Thymus (tissue), 14 donors: ENCODE measurements at places on chromosomes 7 and 10.

DNA sequence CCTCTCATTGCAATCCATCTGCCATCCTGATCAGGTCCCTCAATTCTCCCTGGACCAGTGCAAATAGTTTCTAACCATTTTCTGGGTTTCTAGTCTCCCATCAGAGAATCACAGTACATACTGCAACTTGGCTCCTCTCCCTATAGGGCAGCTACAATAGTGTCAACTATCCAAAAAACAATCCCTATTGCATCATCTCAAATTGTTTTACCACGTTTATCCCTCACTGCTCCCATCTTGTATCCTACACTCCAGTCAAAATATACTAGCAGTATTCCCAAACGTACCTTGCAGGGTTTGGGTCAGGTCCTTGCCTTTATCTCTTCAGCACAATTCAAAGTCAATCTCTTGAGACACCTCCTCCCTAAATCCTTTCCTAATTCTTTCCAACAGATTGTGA is 23.6 kb downstream of the ASB15 start:
- no peaks in the 10 kb centered on the region for H3K27me3 ChIP-seq
- no peak overlapping the region for H3K27ac ChIP-seq
- no peaks in the 10 kb centered on the region for H3K4me1 ChIP-seq
- no peak overlapping the region for H3K4me3 ChIP-seq
- no peaks in the 10 kb centered on the region for H3K36me3 ChIP-seq
- no peak for DNase-seq

DNA sequence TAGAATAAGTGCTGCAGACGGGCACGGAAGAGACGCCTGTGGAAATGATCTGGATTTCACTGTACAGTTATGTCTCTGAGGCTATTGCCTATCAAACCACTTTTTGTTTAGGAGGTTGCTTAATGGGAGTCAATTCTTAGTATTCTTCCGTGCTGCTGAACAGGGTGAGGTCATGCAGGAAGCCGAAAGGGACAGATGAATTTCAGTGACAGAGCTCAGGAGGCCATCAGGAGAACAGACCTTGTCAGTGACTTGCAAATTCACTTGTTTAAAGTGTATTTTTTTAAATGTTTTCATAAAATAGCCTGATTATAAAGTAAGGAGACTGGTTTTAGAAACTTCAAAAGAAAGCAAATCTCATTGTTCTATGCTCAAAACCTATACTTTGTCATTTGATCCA is 58.9 kb downstream of the XRCC2 start:
- H3K4me1 ChIP-seq: no peaks in the 10 kb centered on the region
- no peaks in the 10 kb centered on the region for H3K36me3 ChIP-seq
- no peak for DNase-seq
- H3K27ac ChIP-seq: no peak overlapping the region

DNA sequence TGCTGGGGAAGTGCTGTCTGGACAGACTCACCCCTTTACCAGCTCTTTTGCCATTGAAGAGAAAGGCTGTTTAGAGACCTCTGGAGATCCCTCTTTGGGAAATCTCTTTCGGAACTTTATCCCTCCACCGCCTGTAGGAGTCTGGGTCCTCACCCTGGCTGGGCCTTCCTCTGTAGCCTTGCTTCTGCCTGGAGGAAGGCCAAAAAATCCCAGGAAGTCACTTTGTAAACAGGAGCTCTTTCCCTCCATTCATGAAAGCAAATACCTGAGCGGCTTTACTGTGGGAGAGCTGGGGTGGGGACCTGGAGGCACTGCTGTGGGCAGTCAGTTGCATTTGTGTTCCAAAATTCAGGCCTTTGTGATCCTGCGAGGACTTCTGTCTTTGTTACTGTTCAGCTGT is 126.2 kb downstream of the KLF6 start:
- no peak overlapping the region for H3K4me3 ChIP-seq
- peaks cover 13% of the 10 kb centered on the region for H3K4me1 ChIP-seq
- H3K27ac ChIP-seq: no peak overlapping the region
- H3K27me3 ChIP-seq: no peaks in the 10 kb centered on the region
- DNase-seq: no peak

DNA sequence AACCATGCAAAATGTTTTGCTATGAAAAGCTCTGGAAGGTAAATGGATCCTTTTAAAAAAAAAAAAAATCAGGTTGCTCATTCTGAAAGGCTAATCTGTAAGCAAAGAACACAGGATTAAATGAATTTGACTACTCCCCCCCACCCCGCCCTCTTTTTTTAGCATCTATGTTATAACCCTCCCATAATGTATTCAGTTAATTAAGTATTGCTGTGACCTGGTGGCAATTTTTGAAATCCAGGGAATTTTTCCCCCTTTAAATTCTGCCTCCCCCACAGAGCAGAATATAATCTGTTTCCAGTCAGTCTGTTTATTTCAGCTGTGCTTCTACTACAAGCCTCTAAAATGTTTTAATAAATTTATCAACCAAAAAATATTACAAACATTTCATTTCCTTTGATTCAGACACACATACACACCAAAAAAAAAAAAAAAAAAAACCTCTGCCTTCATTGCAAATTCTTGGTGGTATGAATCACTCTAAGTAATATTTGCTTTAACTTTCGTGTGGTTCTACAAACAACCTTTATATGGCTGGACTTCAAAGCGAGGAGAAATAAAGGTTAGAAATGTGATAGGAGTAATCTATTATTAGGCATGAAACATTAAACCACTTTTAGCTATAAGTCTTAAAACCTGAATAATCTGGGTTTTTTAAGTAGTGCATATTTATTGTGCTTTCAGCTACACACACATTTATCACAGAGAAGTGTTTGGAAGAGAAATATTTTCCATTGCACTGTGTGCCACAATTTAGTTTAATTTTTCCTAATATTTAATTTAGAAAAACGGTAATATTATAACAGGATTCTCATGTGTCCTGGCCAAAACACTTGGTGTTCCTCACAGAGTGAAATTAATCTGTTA is 64.4 kb upstream of the ARID5B start:
- H3K27me3 ChIP-seq: no peaks in the 10 kb centered on the region
- no peaks in the 10 kb centered on the region for H3K36me3 ChIP-seq
- H3K4me1 ChIP-seq: no peaks in the 10 kb centered on the region
- H3K27ac ChIP-seq: no peak overlapping the region
- DNase-seq: no peak
- H3K4me3 ChIP-seq: no peak overlapping the region

- H3K27me3 ChIP-seq: peaks cover 6% of the 10 kb centered on the region
- no peak overlapping the region for H3K4me3 ChIP-seq
- no peaks in the 10 kb centered on the region for H3K36me3 ChIP-seq
- peaks cover 6% of the 10 kb centered on the region for H3K4me1 ChIP-seq
Measured at GRCh38 chr7:151730591-151730990, 146.3 kb downstream of the PRKAG2 start.

- H3K27me3 ChIP-seq: no peaks in the 10 kb centered on the region
- no peak for DNase-seq
- H3K4me1 ChIP-seq: peaks cover 2% of the 10 kb centered on the region
- H3K4me3 ChIP-seq: no peak overlapping the region
Measured at GRCh38 chr7:105980645-105981396, 17.8 kb downstream of the CDHR3 start.

- peak overlapping the region; percentile 38 for H3K27ac ChIP-seq
- H3K27me3 ChIP-seq: no peaks in the 10 kb centered on the region
- H3K4me3 ChIP-seq: no peak overlapping the region
- no peaks in the 10 kb centered on the region for H3K36me3 ChIP-seq
Measured at GRCh38 chr7:2870471-2870931, 26.4 kb upstream of the GNA12 start.

DNA sequence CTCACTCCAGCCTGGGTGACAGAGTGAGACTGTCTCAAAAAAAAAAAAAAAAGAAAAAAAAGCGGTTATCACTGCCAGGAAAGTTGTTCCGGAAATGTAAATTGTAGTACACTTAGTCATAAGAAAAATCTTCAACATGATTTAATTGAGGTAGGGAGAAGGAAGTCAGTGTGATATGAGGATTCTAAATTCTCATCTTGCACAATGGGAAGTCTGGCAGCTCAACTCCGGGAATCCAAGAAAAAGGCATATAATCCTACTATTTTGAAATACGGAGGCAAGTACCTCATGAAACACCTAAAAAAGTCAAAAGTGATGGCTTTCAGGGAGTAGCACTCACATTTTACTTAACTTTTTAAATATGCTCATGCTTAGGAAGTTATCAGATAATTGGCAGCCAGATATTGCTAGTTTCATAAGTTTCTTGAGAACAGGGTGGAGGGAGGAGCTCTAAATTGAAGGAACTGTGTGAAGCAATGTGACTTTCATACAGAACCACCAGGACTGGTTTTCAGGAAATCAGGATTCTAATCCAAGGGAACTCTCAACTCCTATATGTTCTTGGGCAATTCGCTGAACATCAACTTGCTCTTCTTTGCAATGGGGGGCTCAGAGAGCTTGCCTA is 2.7 kb upstream of the C7orf25 start:
- H3K4me3 ChIP-seq: no peak overlapping the region
- H3K27ac ChIP-seq: no peak overlapping the region
- no peak for DNase-seq
- peaks cover 19% of the 10 kb centered on the region for H3K4me1 ChIP-seq

DNA sequence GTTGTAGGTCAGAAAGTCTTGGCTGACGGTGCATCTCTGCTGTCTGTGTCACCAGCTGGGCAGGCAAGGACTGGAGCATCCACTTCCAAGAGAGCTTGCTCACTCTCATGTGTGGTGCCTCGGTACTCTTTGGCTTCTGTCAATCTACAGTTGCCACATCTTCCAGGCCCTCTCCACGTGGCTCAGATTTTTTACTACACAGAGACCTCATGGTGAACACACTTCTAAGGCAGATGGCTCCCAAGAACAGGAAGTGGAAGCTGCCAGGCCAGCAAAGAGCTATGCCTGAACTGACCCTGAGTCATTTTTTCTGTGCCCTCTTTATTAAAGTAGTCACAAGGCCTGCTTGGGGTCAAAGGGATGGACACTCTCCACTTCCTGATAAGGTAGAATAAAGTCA is 351.5 kb upstream of the AUTS2 start:
- H3K27me3 ChIP-seq: no peaks in the 10 kb centered on the region
- no peak for DNase-seq
- H3K36me3 ChIP-seq: no peaks in the 10 kb centered on the region
